Caudate nucleus (tissue), 63 donors: ENCODE measurements at places on chromosomes 7 and 10.

- no peak for DNase-seq
Observed at GRCh38 chr7:144531181-144531580, 127.7 kb upstream of the NOBOX start.

DNA sequence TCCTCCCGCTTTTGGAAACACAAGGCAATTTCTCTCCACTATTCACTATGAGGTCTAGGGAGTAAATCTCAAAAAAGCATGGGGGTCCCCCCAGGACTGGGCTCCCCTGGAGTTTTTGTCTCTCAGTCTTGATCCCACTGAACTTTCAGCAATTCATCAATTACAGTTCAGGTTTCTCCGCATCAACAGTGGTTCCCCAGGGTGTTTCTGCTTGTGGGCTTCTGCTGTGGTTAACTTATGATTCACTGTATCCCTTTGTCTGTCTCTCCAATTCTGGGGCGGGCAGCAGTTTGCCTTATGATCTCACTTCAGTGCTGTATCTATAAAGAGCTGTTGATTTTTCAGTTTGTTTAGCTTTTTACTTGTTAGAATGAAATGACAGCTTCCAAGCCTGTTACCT, 142.6 kb upstream of the CDC14C start:
- DNase-seq, result no peak

DNA sequence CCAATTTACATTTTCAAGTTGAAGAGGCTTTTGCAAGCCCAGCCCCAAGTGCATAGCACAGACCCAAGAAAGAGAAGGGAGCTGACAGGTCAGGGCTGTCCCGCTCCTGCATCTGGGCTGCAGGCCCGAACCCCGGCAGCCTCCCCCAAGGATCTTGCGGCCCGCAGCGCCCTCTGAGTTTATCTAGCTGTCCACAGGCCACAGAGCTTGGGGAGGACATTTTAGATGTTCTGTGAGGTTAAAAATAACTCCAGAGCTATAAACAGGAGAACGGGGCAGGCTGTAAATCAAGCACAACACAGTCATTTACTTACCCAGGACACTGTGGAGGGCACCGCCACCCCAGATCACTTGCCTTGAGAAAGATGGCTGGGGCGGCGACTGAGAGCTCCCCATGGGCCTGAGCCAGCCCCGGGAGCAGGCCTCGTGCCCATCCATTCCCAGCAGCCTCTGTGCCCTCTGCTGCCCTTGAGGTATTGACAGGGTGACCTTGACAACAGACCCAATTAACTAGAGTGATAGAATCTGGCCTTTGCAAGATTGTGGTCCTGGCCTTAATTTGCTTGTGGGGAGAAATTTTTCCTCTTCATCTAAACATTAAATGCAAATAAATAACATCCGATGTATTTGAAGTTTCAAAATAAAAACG, 563.0 kb downstream of the TCERG1L start:
- DNase-seq, result no peak

GRCh38 chr7:16719699-16720098, 33.9 kb upstream of the TSPAN13 start:
- no peak for DNase-seq

GRCh38 chr7:127816354-127817190, 164.6 kb downstream of the SND1 start:
- no peak for DNase-seq

- DNase-seq, result no peak
Observed at GRCh38 chr7:131011976-131012375, 278.0 kb upstream of the KLF14 start.

DNA sequence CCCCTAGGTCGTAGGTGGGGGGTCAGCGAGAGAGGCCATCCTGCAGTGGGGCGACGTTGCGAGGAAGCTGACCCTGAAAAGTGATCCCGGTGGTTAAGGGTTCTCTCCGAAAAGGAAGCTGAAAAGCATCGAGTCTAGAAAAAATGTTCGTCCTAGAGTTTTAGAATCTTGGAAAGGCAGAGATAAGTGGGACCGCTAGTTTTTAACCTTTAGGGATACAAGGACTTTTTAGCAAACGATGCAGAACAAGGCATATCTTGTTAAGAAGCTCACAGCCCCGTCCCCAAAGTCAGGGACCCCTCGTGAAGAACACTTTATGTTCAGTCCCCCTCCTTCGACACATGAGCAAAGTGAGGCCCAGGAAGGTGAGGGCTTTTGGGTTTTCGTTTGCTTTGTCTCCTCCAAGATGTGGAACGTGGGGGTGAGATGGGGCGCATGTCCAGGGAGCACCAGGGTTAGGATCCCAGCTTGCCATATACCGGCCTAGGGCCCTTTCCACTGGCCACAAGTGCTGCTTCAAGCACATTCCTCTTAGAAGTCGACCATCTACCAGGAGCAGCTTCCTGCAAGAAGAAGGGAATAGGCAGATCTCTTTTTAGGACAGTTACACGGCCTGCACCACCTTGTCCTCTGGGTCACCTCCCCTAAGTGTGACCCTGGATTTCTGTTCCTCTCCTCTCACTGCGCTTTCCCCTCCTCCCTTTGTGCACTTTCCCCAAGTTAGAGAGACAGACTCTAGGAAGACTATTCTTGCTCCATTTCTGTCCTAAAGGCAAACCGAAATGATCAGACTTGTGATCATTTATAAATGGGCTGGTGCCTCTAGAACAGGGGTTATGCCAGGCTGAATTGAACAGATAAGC, 969 bp downstream of the SLC35G1 start:
- DNase-seq, result no peak

- no peak for DNase-seq
Observed at GRCh38 chr7:2350861-2351260, 3.8 kb upstream of the EIF3B start.

DNA sequence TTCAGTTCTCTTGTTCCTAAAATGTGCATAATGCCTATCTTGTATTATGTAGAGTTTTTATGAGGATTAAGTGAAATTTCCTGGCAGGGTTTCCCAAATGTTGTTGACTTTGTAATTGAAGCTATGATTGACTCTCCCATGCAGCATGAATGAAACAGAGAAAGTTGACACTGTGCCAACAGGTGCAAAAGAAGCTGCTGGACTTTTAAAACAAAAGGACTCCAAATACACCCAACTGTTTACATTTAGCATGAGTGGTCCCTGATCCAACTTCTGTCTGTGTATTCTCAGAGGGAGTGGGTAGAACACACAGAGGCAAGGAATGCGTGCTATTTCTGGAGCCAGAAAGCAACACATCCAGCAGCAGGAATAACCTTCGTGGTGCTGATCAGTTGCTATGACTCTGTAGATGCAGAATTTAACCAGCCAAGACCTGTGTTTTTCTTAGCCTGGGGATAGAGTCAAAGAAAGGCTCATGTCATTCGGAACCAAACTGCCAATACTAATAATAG, 14.4 kb upstream of the RBM20 start:
- no peak for DNase-seq

- DNase-seq, result no peak
Observed at GRCh38 chr10:77636967-77637531, 559 bp downstream of the KCNMA1 start.

GRCh38 chr10:23073527-23073926, 21.9 kb upstream of the MSRB2 start:
- no peak for DNase-seq

DNA sequence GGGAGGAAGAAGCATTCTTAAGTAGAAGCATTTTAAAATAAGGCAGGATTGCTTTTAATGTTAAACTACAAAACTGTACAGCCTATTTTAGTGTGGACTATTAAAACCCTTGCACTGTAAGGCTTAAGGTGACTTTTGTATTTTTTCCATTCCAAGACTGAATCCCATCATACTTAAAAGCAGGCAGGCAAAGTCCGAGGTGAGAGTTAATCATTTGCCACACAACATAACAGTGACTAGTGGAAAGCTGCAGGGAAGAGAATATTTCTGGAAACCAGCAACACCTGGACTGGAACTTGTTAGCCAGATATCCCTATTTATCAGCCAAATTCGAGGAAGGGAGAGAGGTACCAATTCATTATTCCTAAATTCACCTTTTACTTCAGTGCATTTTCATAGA, 3.5 kb downstream of the PRR15 start:
- DNase-seq, result no peak

GRCh38 chr7:112938863-112939573, 147.6 kb downstream of the GPR85 start:
- DNase-seq, result no peak

DNA sequence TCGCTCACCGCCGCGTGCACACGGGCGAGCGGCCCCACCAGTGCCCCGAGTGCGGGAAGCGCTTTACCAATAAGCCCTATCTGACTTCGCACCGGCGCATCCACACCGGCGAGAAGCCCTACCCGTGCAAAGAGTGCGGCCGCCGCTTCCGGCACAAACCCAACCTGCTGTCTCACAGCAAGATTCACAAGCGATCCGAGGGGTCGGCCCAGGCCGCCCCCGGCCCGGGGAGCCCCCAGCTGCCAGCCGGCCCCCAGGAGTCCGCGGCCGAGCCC, 3.3 kb downstream of the REPIN1 start:
- no peak for DNase-seq

- no peak for DNase-seq
Observed at GRCh38 chr7:105978035-105978434, 15.0 kb downstream of the CDHR3 start.

- no peak for DNase-seq
Observed at GRCh38 chr10:44761076-44761475, 150.1 kb upstream of the TMEM72 start.

GRCh38 chr10:111885919-111886318, 297.6 kb downstream of the GPAM start:
- no peak for DNase-seq

GRCh38 chr10:34235164-34235832, 579.8 kb downstream of the PARD3 start:
- DNase-seq, result no peak

- no peak for DNase-seq
Observed at GRCh38 chr10:77180794-77181193, 456.8 kb downstream of the KCNMA1 start.

DNA sequence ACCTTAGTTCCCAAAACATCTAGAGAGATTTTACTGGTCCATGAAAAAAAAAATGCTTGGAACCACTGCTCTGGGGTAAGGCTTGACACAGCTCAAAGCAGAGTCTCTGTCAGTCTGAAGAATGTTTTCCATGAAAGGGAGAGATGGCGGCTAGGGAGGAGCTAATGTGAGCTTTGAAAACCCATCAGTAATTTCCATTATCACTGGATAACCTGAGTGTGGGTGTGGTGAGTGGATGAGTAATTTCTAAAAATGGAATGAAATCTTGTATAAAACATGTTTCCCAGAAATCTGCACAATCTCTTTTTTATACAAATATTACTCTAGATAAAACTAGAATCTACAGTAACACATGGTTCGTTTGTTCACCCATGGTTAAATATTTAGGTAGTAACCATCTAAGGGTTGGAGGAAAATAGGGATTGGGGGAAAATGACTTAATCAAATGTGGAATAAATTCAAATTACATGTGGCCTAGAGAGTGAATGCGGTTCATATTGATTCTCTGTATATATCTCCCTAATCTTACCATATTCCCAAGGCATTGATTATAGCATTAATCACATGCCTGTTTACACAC, 289.4 kb downstream of the RNLS start:
- DNase-seq, result no peak

GRCh38 chr7:133501771-133502170, 248.9 kb downstream of the EXOC4 start:
- no peak for DNase-seq

DNA sequence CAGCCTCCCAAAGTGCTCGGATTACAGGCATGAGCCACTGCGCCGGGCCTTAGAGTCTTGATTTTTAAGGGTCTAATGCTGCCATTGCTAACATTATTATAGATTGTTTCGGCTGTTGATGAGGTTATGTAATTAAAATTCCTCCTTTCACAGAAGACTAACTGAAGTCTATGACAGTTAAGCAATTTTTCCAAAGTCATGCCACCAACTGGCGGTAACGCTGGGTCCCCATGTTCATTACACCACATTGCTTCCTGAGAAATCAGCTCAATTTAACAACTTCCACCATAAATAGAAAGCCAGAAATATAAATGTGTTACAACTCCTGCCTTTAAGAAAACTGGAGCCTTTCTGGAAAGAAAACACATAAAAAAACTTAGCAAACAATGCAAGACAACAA, 3.5 kb downstream of the ERLIN1 start:
- no peak for DNase-seq

DNA sequence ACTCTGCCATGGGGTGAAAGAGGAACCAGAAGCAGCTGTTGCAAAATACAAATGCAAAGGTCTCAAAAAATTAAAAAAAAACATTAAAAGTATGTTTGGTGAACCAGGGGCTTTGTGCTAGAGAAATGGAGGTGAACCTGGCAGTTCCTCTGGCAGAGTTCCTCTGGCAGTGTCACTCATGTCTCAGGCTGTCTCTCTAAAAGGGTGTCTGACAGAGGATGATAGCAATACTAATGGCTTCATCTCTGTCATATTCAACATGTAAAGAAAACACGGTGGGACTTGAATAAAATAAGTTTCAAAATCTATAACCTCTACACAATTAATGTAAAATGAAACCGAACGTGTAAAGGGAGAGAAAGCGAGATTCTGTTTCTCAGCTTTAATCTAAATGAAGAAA, 375.7 kb upstream of the VWC2 start:
- DNase-seq, result no peak

GRCh38 chr7:108028111-108028510, 25.1 kb upstream of the LAMB1 start:
- DNase-seq, result no peak

GRCh38 chr7:21064698-21065648, 278.3 kb upstream of the SP8 start:
- DNase-seq, result no peak

GRCh38 chr10:79349766-79350406, 2.6 kb downstream of the PPIF start:
- DNase-seq, result no peak

DNA sequence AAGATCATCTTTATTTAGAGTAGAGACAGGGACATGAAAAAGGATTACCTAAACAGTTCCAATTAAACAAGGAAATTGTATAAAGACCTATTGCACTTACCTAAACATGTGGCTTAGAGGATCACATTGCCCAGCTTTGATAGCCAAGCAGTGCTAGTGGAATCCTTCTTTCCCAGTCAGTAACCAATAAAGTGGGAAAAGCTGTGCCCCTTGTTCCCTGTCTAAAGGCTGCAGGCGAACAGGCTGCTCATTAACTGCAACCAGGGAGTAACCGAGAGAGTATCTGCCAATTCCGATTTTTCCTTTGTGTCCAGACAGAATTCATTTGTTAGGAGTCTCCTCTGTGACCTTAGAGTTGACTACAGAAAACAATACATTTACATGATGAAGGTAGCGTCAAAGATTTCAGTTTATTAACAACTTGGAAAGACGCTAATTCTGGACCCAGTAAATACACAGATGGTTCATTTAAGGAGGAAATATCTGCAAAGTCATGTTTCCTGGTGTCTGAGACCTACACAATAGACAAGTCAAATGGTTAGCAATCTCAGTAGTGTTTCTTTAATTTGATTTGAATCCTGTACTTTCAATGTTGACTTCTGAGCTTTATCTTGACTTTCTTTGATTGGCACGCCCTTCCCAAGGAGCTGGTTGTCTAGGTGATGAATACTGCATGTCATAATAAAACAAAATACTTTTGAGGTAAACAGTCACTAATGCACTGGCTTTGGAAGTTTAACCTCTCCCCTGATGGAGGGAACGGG, 57.3 kb upstream of the MET start:
- DNase-seq, result no peak
